ENCODE measurements at places on chromosomes 16 and 17.

DNA sequence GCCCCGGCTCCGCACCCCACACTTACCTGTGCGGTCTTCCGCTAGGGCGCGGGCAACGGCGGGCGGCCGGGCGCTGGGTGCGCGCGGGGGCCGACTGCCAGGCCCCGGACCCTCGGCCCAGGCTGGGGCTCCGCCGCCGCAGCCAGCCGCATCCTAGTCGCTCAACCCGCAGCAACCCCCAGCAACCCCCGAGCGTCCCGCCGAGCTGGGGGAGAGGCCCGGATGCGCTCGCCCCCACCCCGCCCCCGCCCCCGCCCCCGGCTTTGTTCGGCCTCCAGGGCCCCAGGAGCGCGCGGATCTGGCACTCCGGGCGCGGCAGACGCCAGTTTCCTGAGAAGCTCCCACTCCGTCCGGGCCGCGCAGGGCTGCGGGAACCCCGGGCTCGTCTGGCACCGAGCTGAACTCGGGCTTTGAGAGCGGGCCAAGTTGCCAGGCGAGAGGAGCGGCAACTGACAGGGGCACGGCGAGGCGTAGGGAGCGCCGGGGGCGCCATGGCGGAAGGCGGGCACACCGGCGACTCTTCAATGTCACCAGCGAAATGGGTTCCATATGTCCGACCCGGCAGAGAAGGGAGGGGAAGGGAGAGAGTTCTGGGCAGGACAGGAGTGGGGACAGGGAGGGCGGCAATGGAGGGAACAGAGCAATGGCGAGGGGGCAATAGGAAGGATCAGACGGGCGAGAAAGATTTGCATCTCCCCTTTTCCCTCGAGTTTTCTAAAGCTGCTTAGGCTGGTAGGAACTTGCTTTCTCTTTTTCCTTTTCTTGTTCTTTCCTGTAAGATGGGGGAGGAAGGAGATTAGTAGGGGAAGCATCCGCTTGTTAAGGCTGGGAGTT, 13.7 kb downstream of the HOXB4 start:
- no peak for DNase-seq

DNA sequence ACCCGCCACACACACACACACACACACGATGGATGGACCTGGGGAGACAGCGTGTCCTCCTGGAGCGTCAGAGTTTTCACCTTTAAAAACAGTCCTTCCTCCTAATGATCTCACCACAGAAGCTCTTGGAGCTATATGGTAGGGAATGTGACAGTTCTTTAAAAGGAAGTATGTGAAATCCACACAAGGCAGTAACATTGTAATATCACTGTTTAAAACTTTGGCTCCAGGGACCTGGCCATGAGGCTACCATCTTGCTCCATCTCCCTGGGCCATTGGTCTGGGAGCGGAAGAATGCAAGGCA, 302.4 kb downstream of the SOX9 start:
- DNase-seq: no peak

DNA sequence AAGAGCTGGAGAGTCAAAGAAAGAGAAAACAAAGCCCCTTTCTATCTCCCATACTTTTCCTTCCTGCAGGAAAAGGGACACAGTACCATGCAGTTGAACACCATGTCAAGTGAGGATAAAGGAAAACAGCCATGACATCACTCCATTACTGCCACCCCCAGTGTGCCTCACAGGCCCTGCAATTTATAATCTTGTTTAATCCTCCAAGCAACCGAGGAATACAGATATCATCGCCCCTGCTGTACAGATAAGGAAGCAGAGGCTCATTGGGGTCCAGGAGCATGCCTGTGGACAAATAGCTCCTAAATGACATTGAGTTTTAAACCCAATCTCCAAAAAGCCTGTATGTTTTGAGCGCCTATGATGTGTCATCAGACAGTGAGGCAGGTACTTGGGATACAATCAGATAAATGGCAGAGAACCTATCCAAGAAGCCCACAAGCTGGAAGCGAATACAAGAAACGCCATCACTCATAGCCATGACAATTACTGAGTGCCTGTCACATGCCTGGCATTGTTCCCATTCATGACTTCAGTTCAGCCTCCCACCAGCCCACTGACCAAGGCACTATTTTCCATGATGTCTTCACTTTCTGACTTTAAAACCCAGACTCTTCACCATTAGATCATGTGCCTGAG, 45.5 kb downstream of the CPPED1 start:
- DNase-seq: no peak

DNA sequence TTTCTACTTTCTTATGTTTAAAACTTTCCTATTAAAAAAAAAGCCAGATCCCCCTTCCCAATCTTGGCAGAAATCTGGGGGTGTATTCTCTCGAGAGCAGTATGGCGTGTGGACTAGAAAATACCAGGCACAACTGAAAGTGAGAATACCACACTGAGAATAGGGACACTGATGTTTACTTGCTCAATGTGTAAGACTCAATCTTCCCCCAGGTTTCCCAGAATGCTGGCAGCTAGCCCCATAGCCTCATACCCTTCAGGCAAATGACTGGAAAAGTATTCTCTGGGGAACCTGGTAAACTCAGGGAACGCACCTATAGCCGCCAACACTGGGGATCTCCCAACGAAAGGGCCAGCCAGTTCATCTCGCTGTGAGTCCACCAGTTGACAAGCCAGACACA, 15.3 kb downstream of the ZZEF1 start:
- DNase-seq: no peak

GRCh38 chr17:4806777-4807604, at the start of gene PLD2:
Gene PLD2 (plus strand): TSS chr17:4807152. CDS start chr17:4807773, 621 bp downstream.
- DNase-seq: peak; percentile 100

GRCh38 chr17:8494021-8494420, 58.3 kb downstream of the NDEL1 start:
- DNase-seq: no peak

DNA sequence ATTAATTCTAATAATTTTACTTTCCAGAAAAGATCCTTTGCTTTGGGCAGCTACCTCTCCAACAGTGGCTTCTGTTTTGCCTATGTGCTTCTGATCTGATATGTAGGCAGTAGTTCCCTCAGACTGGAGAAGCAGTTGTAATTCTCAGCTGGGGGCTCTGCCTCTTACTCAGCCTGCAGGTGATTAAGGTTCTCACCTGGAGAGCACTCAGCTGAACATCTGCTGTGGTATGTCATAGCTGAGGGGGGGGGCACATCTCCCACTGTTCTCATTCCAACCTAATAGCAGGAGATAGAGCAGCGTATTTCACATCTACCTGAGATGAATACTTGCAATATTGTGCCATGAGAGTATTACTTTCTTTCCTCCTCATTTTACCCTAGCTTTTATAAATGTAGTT, 511.9 kb upstream of the CDH8 start:
- no peak for DNase-seq

GRCh38 chr16:85348911-85349334, 236.7 kb upstream of the CIBAR2 start:
- DNase-seq: no peak

- no peak for DNase-seq
These were observed 174.9 kb upstream of the RPL38 start for GRCh38 chr17:74028354-74029116.

DNA sequence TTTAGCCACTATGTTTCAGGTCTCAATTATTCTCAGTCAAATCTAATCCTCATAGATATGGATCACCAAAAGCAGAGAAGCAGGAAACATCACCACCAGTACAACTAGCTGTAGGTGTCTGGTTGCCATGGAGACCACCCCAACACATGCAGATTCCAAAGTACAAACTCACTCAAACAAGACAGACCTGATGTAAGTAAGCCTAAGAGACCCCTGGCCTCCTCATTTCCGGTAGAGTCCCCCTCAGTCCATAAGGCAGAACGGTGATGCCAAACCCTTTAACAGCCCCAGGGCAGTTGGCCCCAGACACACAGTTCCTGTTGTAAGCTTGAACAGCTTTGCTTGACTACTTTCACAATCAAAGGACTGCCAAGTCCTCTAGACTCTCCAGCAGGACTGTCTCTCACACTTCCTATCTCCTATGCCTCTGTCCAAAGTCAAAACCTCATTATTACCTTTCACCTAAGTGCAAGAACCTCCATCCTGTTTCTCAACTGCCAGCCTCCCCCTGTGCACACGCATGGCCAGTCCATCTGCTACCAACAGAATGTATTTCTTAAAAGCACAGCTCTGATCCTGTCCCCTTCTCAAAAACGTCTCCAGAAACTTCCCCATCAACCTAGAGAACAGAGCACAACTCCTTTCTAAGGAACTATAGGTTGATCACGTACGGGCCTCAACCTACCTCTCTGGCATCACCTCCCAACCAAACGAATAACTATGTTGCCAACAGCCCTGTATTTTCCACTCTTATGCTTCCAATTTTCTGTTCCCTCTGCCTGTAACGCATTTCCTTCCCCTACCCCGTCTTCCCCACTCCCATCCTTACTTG, 23.9 kb downstream of the SLC39A11 start:
- DNase-seq: no peak

DNA sequence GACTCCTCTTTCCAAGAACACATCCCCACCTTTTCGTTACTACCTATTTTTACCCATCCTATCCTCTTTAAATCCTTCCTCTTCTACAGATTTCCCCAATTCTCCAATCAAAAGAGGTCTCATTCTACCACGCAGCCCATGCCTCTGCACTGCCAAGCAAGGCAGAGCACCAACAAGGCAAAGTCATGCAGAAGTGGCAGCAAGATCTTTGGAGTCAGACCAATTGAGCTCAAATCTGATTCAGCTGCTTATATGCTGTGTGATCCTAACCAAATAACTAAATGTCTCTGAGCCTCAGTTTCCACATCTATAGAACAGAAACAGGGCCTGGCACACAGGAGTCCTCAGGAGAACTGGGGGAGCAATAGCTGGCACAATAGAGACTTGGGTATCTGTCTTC, 41.0 kb downstream of the TOM1L2 start:
- DNase-seq: no peak

- no peak for DNase-seq
These were observed 1.9 kb downstream of the NQO1 start for GRCh38 chr16:69724414-69724873.

DNA sequence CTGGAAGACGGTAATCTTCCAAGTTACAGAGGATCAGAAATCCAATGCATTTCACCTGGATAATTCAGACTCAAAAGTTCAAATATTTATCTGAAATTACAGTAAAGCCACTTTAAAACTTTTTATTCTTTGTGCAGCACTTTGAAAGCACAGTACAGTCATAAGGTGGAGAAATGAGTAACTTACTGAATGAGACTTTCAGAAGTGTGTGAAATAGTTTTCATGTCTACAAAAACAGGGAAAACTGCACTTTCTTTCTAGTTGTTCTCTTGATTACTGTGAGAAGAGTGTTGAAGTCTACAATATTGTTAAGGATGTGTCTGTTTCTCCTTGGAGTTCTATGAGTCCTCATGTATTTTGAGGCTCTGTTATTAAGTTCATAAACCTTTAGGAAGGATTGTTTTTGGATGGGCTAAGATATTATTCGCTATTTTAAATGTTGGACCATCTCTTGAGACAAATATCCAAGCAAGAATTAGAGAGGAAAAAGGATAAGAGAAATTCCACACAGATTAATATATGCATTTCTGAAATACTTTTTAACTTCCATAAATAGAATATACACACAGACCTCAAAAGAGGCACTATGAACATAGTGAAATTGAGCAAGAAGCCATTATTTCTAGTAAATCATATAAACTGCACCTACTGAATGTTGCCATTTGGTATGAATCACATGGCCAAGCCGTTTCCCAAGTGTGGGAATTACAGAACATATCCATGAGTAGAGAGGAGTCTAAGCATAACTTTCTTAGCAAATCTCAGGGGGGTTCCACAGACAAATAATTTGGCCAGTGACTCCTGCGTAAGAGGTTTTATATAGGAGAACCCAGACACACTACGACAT, 83.6 kb upstream of the PLEKHM1 start:
- DNase-seq: no peak

DNA sequence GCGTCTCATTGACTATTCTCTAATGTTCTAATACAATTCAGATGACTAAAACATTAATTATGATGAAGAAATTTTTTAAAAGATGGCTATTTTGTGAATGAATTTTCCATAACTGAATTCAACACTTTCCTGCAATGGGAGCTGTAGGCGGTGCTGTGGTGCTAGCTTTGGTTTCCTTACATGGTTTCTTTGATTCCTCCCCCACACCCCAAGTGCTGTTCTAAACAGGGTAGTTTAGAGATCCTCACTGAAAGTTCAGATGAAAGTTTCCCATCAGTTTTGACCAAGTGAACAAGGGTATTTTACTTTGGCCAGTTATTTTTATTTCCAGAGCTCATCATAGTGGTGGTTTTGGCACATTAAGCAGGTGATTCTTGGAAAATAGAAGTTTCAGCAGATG, 26.0 kb upstream of the MRC2 start:
- DNase-seq: no peak

DNA sequence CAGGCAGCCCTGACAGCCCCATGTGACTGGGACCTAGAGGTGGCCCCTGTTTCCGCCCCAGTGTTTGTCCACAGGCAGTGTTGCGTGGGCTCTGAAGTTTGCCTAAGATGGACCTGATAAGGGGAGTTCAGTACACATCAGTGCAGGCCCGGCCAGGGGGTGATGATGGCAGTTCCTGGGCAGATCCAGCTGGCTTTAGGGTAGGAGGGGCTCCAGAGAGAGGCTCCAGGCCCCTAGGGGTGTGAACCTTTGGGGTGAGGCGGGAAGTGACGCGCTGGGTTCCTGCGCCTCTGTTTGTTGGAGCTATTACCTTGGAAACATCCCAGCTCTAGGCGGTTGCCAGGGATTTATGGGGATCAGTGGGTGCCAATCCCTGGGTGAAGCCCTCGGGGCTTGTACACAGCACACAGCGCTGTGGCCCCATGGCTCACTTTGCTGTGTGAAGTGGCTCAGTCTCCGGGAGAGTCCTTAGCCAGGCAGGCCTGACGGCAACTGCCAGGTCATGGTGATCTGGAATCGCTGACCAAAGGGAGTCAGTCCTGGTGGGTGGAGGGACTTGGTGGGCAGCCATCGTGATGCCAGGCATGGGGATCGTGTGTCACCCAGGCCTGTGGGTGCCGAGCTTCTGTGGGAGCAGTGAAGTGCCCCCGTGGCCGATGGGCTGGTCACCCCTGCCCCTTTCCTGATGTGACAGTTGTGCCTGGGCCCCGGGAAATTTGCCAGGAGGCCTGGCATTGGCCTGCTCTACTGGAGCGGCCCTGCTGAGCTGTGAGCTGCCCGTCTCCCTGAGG, 146.1 kb downstream of the SEC14L1 start:
- no peak for DNase-seq

GRCh38 chr17:49845321-49845720, 2.5 kb downstream of the TAC4 start:
- no peak for DNase-seq

- no peak for DNase-seq
These were observed 567 bp downstream of the OSBPL7 start for GRCh38 chr17:47821031-47821423.

DNA sequence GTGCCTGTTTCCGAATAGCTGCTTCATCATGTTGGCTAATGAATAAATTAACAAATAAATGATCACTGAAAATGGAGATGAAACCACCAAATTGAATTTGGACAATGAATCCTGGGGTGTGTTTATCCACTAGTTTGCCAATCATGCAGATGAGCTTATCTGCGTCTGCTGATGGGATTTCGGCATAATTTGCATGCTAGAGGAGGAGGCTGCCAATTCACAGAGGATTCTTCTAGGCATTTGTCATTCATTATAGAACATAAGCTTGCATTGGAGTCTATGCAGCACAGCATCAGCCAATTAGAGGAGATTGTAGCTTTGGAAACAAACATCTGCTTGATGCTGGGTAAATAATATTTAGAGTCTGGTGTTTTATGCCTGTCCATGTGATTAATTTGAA, 123.1 kb downstream of the NPIPB5 start:
- DNase-seq: no peak

- no peak for DNase-seq
These were observed 13.8 kb downstream of the SLC16A3 start for GRCh38 chr17:82242698-82242976.

GRCh38 chr17:59037960-59038359, 68.7 kb downstream of the TRIM37 start:
- DNase-seq: no peak

GRCh38 chr16:74226338-74226954, 70.2 kb upstream of the PSMD7 start:
- no peak for DNase-seq

All from GM12891 (cell line).